Endothelial cell (in vitro differentiated cells): ENCODE measurements at places on chromosomes 3 and 15. TPM values are rescaled to one million over a fixed set of nuclear protein-coding genes. Genes with fewer than 3 reads are reported as not detected.

Gene ACKR2
- 3.8 TPM for total RNA-seq

Gene TMC3
- total RNA-seq = not detected

Gene SLC22A13
- total RNA-seq = 0.21 TPM

DNA sequence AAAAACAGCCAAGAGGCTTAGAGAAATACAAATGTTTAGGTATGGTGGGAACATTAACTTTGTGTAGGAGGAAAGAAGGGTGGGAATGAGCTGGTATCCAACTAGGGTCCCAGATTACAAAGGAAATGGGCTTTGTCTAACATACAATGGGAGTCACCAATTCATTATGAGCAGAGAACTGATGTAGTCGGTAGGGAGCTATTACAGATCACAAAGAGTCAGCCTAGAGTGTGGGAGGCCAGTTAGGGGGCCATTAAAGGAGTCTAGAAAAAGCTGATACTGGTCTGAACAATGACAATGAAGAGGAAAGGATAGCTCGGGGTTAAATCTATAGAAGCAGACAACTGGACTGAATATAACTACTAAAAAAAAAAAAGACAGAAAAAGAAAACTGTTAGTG, 15.5 kb downstream of the ANO10 start:
- peaks cover 15% of the 10 kb centered on the region for H3K36me3 ChIP-seq
- H3K27me3 ChIP-seq = no peaks in the 10 kb centered on the region
- H3K4me3 ChIP-seq = peak overlapping the region; percentile 63
- H3K4me1 ChIP-seq = peaks cover 9% of the 10 kb centered on the region
- DNase-seq = no peak
- H3K27ac ChIP-seq = peak overlapping the region; percentile 78

DNA sequence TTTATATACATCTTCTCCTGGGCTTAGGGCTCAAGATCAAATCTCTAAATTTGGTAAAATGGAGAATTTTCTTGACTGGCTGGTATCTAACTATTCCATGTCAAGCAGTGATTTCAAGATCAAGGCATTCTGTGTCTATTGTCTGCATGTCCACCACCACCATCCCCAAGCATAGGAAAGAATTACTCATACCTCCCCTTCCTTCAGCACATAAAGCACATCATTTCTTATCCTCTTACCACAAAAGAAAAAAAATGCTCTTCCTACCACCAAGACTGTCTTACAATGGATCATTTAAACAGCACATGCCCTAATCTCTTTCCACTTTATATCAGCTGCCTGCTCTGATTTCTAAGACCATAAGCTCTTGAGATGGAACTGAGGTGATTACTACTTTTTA, 470.5 kb upstream of the THBS1 start:
- H3K4me3 ChIP-seq = no peak overlapping the region
- no peak overlapping the region for H3K27ac ChIP-seq
- H3K36me3 ChIP-seq = no peaks in the 10 kb centered on the region
- no peaks in the 10 kb centered on the region for H3K4me1 ChIP-seq

DNA sequence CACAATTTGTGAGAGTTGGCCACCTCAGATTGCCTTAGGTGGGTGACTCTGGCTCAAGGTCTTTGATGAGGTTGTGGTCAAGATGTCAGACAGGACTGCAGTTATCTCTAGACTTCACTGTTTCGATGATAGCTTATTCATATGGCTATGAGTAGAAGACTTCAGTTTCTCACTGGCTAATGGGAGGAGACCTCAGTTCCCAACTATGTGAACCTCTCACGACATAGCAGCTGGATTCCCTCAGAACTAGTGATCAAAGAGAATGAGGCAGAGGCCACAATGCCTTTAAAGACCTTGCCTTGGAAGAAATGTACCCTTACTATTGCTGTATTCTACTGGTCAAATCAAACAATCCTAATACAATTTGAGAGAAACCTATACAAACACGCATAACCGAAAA, 607.5 kb upstream of the ROBO2 start:
- DNase-seq = no peak
- no peak overlapping the region for H3K4me3 ChIP-seq
- H3K4me1 ChIP-seq = peaks cover 5% of the 10 kb centered on the region
- H3K36me3 ChIP-seq = no peaks in the 10 kb centered on the region
